ENCODE measurements at places on chromosomes 3 and 15. TPM values are rescaled to one million over a fixed set of nuclear protein-coding genes. Genes with fewer than 3 reads are reported as not detected.

Gene CYP1A2
- total RNA-seq, result not detected

Gene UROC1
- not detected for total RNA-seq

Gene DET1
- 5.6 TPM for total RNA-seq

Gene POLQ
- total RNA-seq, result 11.3 TPM

Gene SST
- total RNA-seq, result not detected

Gene KATNBL1
- 44.9 TPM for total RNA-seq

Gene GALK2
- total RNA-seq, result 64.2 TPM

Gene CHDH
- under 0.01 TPM for total RNA-seq

Gene CSPG5
- total RNA-seq, result 0.19 TPM

Gene PRSS50
- not detected for total RNA-seq

Gene PPARG
- total RNA-seq, result 24.0 TPM

Gene HDC
- total RNA-seq, result not detected

Gene SLC2A2
- not detected for total RNA-seq

Gene CLRN1
- total RNA-seq, result not detected

Gene LDHAL6B
- total RNA-seq, result not detected

Gene PLA2G4D
- total RNA-seq, result under 0.01 TPM

Gene CCR9
- not detected for total RNA-seq

Gene AMT
- 0.85 TPM for total RNA-seq

Gene KCNMB2
- total RNA-seq, result not detected

Gene HACL1
- 23.0 TPM for total RNA-seq

Data from regular cardiac myocyte (primary cell).